ENCODE measurements at places on chromosomes 12 and 14.

GRCh38 chr14:92041203-92041602, 1.3 kb upstream of the TRIP11 start:
- DNase-seq, result no peak

- DNase-seq, result no peak
These were observed 34.7 kb downstream of the KCNA5 start for GRCh38 chr12:5078423-5078822.

- DNase-seq, result no peak
These were observed 77.3 kb upstream of the PCNX4 start for GRCh38 chr14:60014402-60014801.

GRCh38 chr12:50725011-50725942, 38.6 kb upstream of the ATF1 start:
- no peak for DNase-seq

Data from NCI-H526 (cell line).